ENCODE measurements at places on chromosomes 6 and 20.

GRCh38 chr6:105824732-105825131, 261.4 kb upstream of the PRDM1 start:
- DNase-seq: no peak

GRCh38 chr6:168407842-168408241, 33.1 kb upstream of the SMOC2 start:
- DNase-seq: no peak

DNA sequence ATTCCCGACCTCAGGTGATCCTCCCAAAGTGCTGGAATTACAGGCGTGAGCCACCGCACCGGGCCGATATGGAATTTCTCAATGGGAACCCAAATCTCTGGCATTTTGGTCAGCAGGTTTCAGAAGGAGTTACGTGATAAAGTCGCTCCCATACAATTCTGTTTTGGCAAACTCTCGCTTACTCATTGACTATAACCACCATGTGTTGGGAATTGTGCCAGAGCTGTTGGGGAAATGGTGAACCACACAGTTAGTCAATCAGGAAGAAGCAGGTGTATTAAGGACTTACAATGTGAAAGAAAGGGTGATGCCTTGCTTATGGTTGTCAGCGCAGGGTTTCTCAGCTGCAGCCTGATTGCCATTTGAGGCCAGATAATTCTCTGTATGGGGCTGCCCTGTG, 410.5 kb downstream of the QKI start:
- DNase-seq: no peak

DNA sequence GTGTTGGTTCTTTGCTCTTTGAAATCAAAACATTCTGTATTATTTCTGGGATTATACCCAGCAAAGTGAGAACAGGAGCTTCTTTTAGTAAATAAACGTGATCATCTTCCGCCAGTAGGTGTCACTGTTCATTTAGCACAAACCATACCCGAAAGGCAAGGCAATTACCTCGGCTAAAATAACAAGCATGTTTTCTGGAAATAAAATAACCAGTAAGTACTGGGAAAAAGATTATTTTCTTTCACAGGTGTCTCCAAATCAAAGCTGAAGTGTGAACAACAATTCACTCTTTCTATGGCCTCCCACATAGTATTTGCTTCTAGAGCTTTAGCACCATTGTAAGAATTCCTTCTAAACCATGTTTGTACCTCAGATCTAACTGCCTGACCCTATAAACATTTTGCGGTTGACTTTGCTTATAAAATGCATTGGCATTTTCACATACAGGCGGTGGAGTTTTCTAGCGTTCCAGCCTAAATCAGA, 144.6 kb upstream of the AGPAT4 start:
- DNase-seq: peak; percentile 46

DNA sequence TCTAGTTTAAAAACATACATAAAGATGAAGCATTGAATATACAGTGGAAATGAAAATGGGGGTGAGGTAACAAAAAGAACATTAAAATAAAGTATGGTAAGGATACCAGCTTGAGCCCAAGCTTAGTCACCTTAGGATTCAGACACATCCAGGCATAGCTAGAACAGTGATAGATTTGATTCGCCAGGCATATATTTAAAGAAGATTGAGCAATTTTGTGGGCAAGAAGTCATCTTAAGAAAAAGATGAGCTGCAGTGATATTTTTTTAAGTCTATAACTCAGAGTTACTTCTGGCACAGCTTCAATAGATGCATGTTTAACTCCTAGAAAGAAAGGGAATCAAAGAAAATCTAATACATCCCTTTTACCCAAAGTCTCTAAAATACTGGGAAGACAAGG, 97.9 kb downstream of the BMP5 start:
- DNase-seq: no peak

- DNase-seq: peak; percentile 33
These were observed 87.5 kb downstream of the TRERF1 start for GRCh38 chr6:42363926-42364849.

GRCh38 chr6:150738092-150738629, 127.3 kb upstream of the MTHFD1L start:
- DNase-seq: no peak

GRCh38 chr6:164013480-164014208, 599.1 kb downstream of the QKI start:
- DNase-seq: no peak

GRCh38 chr6:4941782-4942672, 61.8 kb downstream of the RPP40 start:
- no peak for DNase-seq

- no peak for DNase-seq
These were observed 120.1 kb upstream of the PTPN1 start for GRCh38 chr20:50389808-50390684.

DNA sequence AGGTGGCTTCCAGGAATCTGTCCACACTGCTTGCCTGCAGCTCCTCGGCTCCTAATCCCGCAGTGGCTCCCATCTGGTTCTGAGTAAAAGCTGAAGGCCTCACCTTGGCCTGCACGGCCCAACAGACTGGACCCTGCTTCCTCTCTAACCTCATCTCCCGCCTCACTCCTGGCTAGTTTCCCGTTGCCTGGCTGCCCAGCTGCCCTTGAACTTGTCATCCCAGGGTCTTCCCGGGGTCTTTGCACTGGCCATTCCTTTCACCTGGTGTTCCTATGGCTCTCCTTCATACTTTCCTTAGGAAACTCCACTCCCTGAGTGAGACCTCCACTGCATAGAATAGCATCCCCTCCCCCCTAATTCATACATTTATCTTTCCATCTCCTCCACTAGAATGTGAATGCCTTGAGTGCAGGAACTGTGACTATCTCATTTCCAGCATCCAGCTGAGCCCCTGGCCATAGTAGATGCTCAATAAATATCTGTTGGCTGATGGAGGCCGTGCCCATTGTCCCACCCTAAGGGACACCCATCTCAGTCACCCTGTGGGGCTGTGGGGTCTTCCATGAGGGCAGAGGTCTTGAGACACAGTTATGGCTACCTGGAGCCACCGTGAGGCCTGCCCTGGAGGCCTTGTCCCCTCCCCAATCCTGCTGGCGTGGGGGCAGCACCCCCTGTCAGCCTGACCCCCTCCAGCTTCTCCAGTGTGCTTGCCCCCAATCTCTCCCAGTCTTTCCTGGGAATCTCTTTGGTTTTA, 9.1 kb upstream of the SIRPA start:
- DNase-seq: no peak

DNA sequence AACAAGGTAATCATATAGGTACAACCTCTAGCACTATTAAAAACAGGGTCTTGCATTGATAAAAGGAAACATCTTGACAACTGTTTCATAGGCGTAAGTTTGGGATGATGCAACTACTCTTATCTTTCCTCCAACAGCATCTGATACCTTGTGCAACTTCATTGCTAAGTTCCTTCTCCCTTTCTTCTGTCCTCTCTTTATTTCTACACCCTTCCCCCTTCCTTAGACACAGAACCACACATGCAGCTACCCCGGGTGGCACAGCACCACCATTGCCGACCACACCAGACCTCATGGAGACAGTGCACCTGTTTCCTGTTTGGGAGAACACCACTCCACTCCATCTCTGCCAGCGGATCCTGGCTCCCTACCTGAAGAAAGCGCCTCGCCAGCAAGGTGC, 14.4 kb downstream of the MYB start:
- DNase-seq: no peak

GRCh38 chr20:31472395-31473330, 2.3 kb downstream of the DEFB124 start:
- no peak for DNase-seq

GRCh38 chr20:21507400-21508229, 6.2 kb downstream of the NKX2-2 start:
- DNase-seq: no peak

- no peak for DNase-seq
These were observed 216.7 kb downstream of the TTLL2 start for GRCh38 chr6:167541544-167541943.

GRCh38 chr6:3406362-3406821, 50.5 kb downstream of the SLC22A23 start:
- DNase-seq: no peak

DNA sequence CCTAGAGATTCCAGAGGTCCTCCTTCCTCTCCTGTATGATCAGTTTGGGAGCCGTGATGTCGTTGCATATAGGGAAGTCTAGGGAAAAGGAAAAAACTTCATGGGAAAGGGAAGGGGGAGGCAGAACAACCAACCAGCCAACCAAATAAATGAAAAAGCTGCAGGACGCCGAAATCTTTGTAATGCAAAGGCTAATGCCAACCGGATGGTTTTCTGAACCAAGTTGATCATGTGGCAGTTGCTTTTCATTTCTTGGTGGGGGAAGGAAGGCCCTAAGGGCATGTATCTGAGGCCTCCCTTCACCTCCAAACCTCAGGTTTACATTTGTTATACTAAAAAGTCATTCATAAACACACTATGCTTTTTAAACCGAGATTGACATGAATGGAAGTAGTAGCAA, 167.2 kb downstream of the ARID1B start:
- no peak for DNase-seq

DNA sequence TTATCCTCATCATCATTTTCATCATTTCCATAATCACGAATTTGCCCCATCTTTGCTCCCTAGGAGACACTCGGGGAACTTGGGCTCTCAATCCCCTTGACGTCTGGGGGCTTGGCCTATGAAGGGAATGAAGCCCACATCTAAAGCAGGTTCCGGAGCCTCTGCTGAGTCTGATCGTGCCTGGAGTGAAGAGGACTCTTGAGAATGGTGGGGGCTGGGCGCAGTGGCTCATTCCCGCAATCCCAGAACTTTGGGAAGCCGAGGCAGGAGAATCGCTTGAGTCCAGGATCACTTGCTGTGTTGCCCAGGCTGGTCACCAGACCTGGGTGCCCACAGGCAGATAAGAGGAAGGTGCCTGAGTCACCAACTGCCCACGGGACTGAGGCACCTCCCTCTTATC, 114.5 kb downstream of the SYCP2 start:
- DNase-seq: no peak

DNA sequence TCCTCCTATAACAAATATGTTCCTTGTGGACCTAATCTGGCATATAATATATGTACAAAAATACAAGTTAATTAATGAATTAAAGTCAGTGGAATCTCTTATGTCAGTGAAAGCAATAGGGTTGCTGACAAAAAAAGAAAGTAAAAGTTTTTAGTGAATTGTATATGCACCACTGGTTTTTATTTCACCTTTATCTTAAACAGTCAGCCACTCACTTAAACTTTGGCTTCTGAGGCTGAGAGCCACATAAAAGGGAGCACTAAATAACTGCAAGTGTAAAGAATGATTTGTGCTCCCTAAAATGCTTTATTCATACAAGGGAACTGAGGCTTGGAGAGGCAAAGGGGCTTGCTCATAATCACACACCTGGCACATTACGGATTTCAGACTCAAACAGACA, 9.9 kb upstream of the F13A1 start:
- DNase-seq: no peak

- DNase-seq: no peak
These were observed 1187.5 kb downstream of the HACE1 start for GRCh38 chr6:103672169-103672568.

- no peak for DNase-seq
These were observed 150.8 kb downstream of the OR2B2 start for GRCh38 chr6:27761391-27761790.

DNA sequence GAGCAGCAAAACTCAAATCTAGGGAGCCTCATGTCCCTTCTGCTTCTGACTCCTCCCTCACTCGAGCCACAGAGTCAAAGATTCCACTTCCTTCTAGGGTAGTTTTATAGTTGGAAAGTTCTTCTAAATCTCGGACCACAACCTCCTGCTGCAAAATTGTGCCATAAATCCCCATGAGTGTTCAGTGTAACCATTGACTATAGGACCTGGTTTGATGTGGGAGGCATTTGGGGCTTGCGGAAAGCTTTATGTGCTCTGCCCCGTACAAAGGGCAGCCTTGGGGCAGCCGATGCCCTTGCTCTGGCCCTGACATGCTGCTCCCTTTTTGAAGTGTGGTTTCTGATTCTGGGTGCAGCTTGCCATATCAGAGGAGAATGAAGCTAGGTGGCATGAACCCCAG, 43.6 kb upstream of the IER3 start:
- no peak for DNase-seq

DNA sequence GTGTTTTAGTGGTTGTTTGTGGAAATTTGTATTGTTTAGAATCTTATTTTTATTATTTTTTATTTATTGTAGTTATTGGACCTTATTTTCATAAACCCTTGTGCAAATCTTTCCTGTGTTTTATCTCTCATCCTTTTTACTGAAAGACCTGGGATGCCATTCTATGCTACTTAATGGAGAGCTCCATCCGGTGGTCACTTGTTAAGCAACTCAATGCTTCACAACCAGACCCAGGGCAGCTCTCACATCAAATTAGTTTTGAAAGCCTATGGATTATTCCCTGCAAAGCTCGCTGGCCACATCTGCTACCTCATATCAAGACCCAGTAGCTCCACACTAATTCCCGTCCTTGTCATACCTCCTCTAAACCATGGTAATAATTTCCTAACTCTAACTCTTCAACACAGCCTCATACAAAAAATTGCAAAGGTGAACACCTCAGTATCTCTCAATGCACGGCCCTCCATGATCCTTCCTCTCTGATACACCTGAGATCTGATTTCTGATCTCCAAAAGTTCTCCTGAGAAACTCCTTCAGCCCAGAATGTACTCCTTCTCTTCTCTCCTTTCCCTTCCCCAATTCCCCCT, 296.6 kb upstream of the MANEA start:
- peak; percentile 2 for DNase-seq

- DNase-seq: no peak
These were observed 5.6 kb upstream of the PLCG1 start for GRCh38 chr20:41131594-41132387.

DNA sequence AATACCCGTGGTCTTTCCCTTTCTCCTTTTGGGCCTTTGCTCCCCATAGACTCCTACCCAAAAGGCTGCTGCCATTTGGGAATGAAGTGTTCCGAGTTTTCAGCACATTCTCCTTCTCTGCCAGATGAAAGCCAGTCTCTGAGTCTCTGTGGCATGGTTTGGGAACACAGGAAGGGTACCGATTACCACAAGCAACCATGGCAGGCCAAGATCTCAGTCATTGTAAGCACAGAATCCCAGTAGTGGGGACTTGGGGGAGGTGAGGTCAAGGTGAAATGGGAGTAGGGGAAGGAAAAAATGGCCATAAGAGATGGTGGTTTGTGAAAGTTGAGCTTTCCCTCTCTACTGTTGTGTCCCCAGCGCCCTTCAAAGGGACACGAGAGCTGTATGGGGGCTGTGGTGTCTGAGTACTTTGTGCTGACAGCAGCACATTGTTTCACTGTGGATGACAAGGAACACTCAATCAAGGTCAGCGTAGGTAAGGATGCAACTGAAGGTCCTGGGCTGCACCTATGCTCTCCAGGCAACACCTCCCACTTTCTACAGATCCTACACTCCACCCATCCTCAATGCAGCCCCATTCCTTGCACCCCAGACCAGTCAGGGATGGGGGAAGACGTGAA, 4.1 kb downstream of the CFB start:
- DNase-seq: no peak

- DNase-seq: no peak
These were observed 92.9 kb upstream of the ENPP5 start for GRCh38 chr6:46263707-46264086.

Measured in large intestine (tissue), 12 donors.